ENCODE measurements at places on chromosomes 2 and 18. TPM values are rescaled to one million over a fixed set of nuclear protein-coding genes. Genes with fewer than 3 reads are reported as not detected.

Gene ALLC
- total RNA-seq = not detected

DNA sequence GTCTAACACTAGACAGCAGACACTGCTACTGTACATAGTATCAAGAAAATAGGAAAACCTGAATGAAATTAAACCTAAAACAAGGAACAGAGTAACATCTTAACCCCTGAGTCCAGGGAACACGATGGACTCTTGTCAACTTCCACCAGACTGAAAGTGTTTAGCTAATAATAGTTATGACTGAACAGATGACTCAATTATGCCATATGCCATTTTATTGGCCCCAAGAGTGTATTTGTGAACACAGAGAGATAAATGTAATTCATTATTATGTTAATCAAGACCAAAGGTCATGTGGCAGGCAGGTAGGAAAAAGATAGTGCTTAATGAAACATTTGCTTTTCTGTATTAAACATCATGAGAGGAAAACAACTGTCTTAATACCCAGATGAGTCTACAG, 58.0 kb downstream of the NYAP2 start:
- no peak for DNase-seq

DNA sequence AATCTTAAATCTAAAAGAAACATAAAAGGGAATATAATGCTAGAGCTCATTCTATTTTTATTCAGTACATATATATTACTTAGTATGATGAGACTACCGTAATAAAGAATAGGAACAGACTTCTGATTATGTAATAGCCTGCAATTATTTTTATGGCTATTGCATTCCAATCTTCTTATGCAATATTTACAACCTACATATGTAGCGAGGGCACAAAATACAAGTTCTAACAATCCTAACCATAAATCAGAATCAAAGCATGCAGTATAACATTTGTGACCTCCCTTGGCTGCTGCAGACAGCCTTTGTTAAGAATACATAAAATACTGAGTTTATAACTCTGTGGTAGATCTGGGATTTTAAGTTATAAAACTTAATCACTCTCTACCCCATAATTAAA, 177.6 kb downstream of the BABAM2 start:
- DNase-seq = no peak

- no peak for DNase-seq
Measured at GRCh38 chr18:74806073-74806472, 208.4 kb downstream of the ZNF407 start.

DNA sequence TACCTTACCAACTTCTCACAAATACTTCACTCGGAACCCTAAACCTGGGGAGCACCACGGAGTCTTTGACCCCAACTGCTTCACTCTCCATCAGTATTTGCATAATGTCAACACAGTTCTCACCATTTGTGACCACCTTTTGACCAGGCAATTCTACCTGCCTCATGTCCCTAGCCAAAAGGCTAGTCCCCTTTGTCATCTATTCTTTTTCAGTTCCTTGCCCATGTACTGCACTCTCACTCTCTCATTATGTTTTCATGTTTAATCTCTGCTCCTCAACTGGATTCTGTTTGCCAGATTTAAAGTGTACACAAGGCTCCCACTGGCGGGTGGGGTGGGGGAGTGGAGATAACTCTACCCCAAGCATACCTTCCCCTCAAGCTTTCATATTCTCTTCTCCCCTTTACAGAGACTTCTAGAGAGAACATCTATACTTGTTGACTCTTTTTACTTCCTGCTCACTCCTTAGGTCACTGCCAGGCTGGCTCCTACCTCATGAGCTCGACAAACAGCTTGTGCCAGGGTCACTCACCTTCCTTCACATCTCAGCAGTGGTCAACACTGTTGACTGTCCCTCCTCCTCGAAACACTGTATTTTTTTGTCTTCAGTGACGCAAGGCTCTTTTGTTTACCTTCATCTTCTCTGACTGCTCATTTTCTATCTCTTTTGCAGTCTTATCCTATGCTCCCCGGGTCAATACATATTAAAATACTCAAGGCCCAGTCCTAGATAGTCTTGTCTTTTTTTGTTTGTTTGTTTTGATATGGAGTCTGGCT, 88.7 kb upstream of the MAP4K3 start:
- no peak for DNase-seq

GRCh38 chr2:144753416-144753815, 233.5 kb upstream of the ZEB2 start:
- no peak for DNase-seq

Gene TLX2
- total RNA-seq = not detected

- peak; percentile 17 for DNase-seq
Measured at GRCh38 chr2:240451791-240452461, 16.5 kb downstream of the GPC1 start.

DNA sequence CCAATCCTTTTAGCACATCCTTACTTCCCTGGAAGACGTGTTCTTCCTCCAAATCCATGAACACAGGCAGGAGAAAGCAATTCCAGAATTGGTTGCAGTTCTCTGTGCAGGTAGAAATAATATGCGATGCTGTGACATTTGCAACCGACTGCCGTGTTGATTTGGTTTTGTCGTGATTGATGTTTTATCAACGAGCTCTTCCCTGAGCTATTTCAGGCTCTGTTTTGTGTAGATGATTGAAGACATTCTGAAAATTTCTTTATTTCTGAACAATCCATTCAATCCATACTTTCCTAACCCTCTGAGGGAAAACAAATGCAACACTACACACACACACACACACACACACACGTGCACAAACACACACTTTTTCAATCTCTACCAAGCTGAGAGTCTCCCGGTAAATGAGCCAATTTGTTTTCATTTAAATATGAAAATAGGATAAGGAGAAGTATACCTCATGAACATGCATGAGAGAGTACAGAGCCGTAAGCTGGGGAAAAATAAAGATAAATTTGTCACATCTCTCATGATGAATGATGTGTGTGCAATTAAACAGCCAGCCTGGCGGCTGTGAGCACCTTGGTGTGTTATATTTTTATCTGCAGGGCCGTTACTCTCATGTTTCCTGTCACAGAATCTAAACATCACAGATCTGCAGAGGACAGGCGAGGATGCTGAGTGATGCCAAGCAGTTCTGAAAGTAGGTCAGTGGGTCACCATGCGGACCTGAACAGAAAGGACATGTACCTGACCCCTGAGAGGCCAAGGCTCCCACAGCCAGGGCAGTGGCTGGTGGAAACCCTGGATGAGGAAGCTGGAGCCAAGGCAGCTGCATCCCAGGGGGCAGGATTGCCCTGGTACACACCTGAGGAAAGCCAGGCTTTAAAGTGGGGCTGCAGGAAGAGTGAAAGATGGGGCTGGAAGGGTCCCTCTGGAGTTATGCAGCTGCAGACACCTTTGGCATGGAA, 64.8 kb downstream of the PDCL3 start:
- no peak for DNase-seq
